ENCODE measurements at places on chromosomes 16 and 17. TPM values are rescaled to one million over a fixed set of nuclear protein-coding genes. Genes with fewer than 3 reads are reported as not detected.

GRCh38 chr16:88381820-88382451 lies 823 bp upstream of the ZNF469 start:
- no peak for DNase-seq

ZPBP2 gene
- total RNA-seq = 63.1 TPM

LPO gene
- 1.8 TPM for total RNA-seq

- DNase-seq = peak; percentile 33
Observed at GRCh38 chr17:1865252-1866037, 35.6 kb downstream of the RPA1 start.

DNA sequence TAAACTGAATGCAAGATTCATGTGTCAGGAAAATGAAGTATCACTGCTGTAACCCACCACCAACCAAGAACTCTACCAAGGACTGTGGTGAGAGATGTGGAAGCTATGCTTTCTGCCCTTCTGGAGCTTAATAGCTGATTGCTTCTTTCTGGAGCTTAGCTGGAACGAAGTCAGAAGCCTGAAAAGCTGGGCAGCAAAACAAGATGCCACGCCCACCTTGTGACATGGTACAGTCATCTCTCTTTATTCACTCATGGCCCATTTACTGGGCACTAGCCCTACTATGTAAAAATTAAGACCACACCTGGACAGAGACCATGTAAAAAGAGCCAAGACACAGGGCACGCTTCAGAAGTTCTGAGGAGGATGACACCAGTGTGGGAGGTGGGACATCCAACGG lies 48.1 kb downstream of the TEX2 start:
- no peak for DNase-seq

DNA sequence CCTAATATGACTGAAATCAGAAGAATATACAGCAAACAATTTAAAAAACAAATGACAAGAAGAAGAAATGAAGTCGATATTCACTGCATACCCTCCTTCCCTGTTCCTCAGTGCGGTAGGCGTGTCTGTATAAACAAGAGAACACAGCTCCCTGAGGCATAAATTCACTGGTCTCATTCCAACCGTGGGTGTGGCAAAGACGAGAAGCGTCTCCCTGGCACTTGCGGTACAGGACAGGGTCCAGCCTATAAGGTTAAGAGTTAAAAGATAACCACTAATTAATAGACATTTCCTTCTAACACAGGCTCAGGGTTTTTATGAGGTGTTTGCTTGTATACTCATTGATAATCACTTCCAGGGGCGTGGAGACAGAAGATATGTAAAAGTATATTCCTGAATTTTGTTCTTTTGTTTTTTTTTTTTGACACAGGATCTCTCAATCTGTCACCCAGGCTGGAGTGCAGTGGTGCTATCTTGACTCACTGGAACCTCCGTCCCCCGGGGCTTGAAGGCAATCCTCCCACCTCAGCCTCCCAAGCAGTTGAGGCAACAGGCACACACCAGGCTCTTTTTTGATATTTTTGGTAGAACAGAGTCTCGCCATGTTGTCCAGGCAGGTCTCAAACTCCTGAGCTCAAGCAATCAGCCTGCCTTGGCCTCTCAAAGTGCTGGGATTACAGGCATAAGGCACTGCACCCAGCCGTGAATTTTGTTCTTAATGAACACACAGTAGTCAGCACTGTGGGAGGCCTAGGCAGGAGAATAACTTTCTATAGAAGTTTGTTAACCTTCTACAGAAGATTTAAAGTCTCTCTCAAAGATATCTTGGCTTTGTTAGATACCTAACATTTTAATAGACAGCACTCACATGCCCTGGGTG lies 59.1 kb upstream of the CLEC18B start:
- peak; percentile 56 for DNase-seq

- no peak for DNase-seq
Observed at GRCh38 chr17:78401891-78402290, 23.4 kb downstream of the PGS1 start.

RAB11FIP4 gene
- total RNA-seq = 90.2 TPM

- no peak for DNase-seq
Observed at GRCh38 chr17:72613806-72614292, 478.6 kb downstream of the SLC39A11 start.

MARCHF10 gene
- total RNA-seq = 118 TPM

- DNase-seq = no peak
Observed at GRCh38 chr16:89107203-89107582, 13.5 kb downstream of the ACSF3 start.

TMED6 gene
- 1.4 TPM for total RNA-seq

- DNase-seq = peak; percentile 69
Observed at GRCh38 chr16:72847187-72848027, 200.5 kb downstream of the ZFHX3 start.

DNA sequence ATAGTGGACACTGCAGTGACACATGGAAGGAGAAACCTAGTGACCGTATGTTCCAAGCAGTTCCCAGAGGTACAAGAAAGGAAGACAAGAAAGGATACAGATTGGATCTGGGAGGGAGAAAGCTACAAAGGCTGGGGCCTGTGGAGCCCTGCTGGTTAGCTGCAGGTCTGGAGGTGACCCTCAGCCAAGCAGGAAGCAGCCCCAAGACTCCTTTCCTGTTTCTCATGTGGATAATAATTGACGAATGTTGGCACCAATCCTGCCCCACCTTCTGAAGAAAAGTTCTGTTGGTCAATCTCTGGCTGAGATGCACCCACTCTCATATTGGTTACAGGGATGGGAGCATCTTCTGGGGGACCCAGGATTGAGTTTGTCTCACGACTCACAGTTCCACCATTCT lies 99.8 kb downstream of the SHISA6 start:
- DNase-seq = no peak

GRCh38 chr16:63488955-63489354 lies 1452.7 kb upstream of the CDH8 start:
- no peak for DNase-seq

DNA sequence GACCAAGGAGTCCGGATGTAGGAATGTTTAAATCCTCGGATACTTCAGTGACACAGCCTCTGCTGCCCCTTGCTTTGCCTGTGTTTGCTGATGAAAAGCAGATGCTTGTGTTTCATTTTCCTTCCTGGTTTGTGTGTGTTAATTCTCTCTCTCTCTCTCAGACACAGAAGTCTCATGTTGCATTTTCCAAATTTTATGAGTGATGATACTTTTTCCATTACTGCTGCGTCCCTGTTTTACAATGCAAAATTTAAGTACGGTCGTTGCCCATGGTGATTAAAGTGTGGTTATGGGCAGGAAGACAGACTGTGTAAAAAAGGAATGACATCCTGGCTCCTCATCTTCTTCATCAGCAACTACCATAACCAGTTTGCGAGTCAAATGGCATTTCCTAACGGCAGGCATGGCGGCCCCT lies 5.7 kb downstream of the RMI2 start:
- DNase-seq = no peak

DNA sequence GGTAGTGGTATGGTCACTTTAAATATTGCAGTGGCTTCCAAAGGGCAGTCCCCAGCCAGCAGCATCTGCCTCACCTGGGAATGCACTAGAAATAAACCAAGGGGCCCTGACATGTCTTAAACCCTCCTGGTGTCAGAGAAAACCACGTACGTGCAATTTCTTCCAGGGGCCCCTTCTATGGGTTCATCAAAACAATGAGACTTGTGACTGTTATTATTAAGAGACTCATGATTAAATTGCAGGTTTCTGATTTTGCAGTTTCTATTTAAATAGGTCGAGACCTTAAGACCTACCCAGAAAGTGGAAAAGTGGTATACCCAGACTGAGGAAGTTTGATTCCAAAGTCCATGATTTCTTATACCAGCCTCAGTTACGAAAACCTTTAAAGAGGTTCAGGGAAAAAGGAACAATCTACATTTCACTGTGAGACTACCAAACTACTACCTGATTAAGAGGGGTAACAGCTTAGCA lies 746 bp upstream of the POLG2 start:
- no peak for DNase-seq

DNA sequence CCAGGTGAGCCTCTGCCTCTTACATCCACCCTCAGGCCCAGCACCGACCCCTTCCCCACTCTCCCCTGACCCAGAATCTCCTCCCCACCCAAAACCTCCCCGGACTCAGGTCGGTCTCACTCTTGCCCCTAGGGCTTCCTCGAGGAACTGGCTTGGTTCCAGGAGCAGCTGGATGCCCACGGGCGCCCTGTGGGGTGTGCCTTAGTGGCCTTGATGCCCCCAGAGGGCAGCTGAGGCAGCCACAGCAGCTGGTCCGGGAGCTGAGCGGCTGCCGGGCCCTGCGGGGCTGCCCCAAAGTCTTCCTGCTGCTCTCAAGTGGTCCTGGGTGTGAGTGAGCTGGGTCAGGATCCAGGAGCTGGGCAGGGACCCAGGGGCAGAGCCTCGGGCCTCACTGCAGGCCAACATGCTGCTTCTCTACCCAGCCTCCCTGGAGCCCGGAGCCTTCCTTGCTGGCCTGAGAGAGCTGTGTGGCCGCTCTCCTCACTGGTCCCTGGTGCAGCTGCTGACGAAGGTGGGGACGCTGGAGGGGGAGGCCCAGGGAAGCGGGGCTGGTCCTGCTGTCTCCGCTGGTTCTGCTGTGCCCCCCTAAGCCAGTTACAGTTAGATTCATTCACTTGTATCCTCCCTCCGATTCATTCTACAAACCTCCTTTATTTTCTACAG lies 9.6 kb downstream of the ZNF213 start:
- DNase-seq = no peak

- no peak for DNase-seq
Observed at GRCh38 chr16:85062845-85063244, 35.2 kb downstream of the KIAA0513 start.

- no peak for DNase-seq
Observed at GRCh38 chr17:77347544-77347943, 206.8 kb downstream of the SEC14L1 start.

DNA sequence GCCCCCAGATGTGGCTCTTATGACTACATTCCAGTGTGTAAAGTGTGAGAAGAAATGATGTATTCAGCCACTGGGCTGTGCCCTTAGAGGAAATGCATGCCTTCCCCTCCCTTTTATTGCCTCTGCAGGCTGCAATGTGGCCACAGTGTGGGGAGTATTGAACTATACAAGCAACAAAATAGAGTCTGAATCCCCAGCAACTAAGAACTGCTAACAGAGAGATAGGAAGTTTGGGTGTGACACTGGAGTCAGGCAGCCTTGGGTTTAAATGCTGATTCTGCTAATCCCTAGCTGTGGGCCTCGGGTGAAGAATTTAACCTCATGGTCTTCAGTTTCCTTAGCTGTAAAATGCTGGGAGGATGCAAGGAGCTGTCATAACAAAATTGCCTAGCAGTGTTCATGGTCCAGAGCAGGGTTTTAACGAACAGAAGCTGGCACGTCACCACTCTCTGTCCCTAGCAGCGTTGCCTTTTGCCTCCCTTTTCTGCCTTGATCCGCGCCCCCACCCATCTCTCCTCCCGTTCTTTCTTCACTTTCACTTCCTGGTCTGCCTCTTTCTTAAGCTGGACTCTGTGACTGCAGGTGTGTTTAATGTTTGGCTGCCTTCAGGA lies 50.3 kb downstream of the KPNA2 start:
- DNase-seq = no peak

ABCA3 gene
- total RNA-seq = 38.1 TPM

DNA sequence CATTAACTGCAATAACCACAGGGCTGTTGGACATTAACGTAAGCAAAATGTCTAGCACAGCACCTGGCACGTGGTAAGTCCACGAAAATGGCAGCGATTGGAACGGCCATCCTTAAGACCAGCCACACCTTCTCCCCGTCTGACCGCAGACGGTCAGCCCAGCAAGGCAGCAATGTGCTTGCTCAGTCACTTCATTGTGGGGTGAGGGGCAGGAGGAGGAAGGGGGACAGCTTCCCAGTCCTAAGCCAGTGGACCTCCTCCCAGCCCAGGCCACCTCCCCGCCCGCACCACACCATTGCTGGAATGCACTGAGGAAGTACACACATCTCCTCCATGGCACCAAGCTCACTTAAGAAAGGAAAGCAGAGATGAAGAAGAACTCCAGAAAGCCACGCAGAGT lies 8.6 kb upstream of the MYLK3 start:
- DNase-seq = no peak

DNA sequence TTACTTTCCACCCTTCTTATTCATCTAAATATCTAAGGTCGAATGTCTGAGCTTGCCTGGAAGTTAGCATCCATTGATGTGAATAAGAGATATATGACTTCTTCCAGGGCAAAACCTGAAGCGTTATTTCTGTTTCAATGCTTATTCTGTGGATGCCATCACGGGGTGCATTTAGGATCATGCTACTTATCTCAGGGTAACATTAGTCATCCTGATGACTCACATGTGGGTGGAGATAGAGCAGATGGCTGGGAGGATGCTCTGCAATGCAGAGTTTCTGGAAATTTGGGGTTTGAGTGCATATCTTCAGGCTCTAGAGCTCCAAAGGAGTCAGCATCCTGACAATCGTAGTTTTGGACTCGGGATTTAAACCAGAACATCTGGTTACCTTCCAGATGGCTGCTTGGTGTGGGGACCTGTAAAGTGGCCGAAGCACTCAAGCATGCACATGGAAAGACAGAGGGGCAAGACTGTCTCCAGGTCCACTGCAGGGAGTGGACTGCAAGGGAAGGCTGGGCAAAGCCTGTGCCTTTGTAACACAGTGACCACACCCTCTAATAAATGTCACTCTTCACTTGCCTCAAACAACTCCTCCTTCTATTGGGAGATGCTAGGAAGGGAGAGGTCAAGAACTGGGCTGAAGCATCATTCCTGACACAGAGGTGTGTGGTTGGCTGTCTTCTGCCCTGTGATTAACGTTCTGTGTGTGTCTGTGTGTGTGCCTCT lies 175.2 kb upstream of the SALL1 start:
- no peak for DNase-seq

- DNase-seq = no peak
Observed at GRCh38 chr16:84815462-84815861, 4.3 kb upstream of the CRISPLD2 start.

GRCh38 chr16:47958726-47959125 lies 197.1 kb downstream of the ABCC12 start:
- DNase-seq = no peak

CHST4 gene
- 0.56 TPM for total RNA-seq

GRCh38 chr16:55435387-55435786 lies 43.6 kb upstream of the MMP2 start:
- no peak for DNase-seq

- no peak for DNase-seq
Observed at GRCh38 chr16:60302676-60303075, 1568.6 kb upstream of the GOT2 start.

DNA sequence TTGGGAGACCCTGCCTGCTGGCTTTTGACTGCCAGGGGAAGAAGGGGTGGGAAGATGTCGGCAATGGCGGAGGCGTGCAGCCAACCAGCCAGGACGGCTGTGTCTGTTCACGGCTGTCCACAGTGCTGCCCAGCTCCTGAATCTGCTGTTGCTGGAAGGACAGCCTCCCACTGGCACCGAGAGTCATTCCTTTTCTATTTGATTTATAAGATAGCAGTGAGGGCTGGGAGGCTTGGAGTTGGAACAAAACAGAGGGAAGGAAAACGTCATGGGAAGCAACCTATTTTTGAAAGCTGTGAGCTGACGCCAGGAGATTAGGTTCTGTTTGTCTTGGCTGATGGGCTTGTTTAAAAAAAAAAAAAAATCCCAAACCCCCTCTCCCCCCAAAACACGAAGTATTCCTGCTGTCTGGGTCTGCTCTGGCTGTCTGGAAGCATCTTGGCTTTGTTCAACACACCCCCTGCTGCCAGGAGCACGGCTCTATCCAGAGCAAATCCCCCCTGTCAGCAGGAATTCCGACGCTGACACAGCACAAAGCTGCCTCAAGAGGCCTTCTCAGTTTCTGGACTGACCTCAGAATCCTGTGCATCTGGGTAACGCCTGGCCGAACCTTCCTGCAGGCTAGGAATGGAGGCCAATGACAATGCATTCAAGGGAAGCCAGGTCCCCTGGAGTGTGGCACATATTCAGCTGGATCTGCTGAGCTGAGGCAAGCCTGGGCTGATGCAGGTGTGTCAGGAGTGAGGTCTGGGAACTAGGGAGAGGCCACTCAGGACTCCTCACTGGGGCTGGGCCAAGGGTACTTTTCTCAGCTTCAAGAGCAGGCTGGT lies 41.0 kb upstream of the SREBF1 start:
- DNase-seq = peak; percentile 77

Data from testis (tissue), 5 donors.